ENCODE measurements at places on chromosomes 12 and 14. TPM values are rescaled to one million over a fixed set of nuclear protein-coding genes. Genes with fewer than 3 reads are reported as not detected.

- DNase-seq = no peak
These were observed 859.7 kb downstream of the GALC start for GRCh38 chr14:87133073-87133801.

DNA sequence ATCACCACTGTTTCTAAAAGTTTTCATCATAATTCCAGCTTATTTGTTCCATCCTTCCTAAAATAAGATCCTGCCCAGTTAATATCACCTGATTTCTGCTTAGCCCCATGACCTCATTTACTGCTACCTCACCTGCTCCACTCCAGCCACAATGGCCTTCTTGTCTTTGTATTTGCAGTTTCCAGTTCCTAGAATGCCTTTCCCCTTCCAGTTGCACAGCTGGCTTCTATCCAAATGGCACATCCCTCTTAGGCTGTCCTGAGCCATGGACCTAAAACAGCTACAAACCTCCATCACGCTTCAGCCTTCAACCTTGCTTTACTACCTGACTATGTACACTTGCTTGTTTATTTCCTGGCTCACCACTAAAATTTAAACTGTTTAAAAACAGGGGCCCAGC is 6.5 kb upstream of the LGMN start:
- no peak for DNase-seq

GRCh38 chr12:83841620-83842019 is 1071.0 kb downstream of the SLC6A15 start:
- no peak for DNase-seq

GRCh38 chr14:78484028-78484427 is 313.9 kb downstream of the NRXN3 start:
- no peak for DNase-seq

GRCh38 chr14:94174604-94175010 is 485 bp downstream of the PPP4R4 start:
- DNase-seq = peak; percentile 71

DNA sequence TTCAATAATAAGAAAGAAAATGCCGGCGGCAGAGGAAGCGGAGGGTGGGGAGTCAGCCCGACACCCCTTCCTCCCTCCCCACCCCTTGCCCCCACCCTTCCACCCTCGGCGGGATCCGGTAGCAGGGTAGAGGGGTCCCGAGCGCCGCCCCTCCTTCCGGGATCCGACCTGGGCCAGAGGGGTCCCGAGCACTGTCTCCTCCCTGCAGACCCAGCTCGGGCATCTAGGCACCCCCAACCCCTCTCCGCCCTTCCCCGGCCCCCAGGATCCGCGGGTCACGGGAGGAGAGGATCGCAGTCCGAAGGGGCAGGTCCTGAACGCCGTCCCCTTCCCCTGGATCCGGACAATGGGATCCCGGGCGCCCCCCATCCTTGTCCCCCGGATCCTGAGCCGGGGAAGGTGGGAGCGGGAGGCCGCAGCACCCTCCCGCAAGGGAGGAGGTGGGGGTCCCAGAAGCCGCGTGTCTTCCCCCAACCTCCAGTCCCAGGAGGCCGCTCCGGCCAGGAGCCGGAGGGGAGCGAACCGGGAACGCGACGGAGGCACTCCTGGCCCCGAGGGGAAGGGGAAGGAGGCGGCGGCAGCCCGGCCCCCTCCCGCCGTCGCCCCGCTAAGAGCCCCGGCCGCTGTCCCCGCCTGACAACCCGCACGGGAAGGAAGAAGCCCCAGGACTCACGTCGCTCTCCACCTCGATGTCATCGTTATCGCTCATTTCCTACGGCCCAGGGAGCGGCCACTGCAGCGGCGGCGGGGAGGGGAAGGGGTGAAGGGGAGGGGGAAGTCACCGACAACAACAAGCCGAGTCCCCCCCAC is 481 bp downstream of the MAX start:
- peak; percentile 76 for DNase-seq

GRCh38 chr12:45517381-45517780 is 212.1 kb upstream of the ARID2 start:
- DNase-seq = no peak

The KERA gene
- total RNA-seq = not detected

The B4GALNT3 gene
- 10.9 TPM for total RNA-seq

The ALDH1L2 gene
- 1.2 TPM for total RNA-seq

The TAS2R8 gene
- total RNA-seq = not detected

The LPCAT3 gene
- 16.9 TPM for total RNA-seq

The TCL1B gene
- total RNA-seq = 18.5 TPM
